ENCODE measurements at places on chromosomes 11 and 22.

DNA sequence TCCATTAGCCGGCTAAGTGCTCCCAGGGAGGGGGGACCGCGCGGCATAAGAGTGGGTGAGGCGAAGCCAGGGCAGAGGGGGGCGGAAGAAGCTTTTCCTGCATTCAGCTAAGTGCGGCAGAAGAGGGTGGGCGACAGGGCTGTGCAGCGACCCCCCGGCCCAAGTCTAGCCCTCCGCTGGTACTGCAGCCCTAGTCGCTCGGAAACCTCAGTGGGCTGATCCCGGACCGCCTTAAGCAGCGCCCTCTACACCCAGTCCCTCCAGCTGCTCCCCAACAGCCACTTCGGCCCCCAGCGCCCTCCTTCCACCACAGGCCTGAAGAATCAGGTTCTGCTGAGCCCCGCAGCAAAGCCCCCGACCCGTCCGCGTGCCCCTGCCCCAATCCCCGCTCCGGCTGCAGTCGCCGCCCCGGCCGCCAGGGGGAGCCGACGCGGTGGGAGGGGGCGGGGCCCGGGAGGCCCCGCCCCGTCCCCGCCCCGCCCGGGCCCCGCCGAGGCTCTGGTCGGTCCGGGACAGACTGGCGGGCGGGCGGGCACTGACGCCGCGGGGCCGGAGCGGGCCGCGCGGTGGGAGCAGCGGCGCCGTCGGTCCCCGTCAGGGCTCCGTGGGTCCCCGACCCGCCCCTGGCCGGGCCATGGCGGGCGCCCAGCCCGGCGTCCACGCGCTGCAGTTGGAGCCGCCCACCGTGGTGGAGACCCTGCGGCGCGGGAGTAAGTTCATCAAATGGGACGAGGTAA lies at the start of gene PLCB3:
Gene PLCB3, plus strand, starts transcription at position 515 of the 737 bp plus-strand sequence. Its CDS starts 120 bp downstream, at position 635.
- DNase-seq: no peak

GRCh38 chr11:69859275-69859934 lies 40.2 kb upstream of the FGF3 start:
- no peak for DNase-seq

- DNase-seq: no peak
Measured at GRCh38 chr11:12377106-12377823, at the start of gene PARVA. TSS of gene PARVA (plus strand) at chr11:12377571. CDS start at chr11:12377648, 77 bp downstream.

DNA sequence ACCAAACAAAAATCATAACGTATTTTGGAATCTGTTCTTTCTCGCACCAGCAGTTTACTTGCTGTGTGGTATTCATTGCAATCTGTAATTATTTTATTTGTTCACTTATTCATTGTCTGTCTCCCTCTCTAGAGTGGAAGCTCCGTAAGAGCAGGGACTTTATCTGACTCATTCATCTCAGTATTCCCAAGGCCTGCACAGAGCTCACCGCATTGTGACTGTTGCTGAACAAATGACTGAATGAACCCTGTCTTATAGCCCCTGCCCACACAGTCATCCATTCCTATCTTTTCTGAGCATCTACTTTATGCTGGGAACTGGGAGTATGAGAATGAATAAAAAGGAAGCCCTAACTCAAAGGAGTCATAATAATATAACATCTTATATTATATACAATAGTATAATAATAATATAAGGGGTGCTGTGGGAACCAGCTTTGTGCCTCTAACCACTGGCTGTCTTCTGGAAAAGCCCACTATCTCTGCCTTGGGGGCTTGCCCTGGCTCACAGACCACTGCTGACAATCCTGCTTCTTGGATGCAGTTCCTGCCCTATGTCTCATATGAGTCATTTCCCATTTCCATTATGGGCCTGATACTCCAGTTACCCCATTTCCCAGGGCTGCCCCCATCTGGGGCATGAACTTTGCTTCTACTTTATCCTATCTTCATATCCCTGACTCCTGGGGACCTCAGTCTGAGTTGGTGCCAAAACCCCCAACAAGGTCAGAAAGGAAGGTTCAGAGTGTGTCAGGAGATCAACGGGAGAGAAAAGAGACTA lies 11.0 kb downstream of the XRRA1 start:
- DNase-seq: no peak

DNA sequence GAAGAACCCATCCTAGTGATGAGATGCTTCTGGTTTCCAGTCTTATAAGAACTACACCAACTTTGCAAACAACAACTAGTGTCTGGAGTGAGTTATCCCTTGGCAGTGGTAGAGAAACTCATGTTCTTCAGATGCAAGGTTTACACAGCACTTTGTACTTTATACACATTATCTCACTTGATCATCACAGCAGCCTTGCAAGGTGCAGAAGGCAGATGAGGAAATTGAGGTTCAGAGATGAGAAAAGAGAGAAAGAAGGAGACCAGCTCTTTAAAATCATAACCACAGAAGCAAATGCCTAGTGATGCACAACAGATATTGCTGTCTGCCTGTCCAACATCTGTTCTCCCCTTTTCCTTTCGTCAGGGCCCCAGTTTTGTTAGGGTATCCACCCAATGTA lies 16.7 kb upstream of the CD44 start:
- DNase-seq: no peak

- peak; percentile 41 for DNase-seq
Measured at GRCh38 chr11:76234416-76235232, 28.3 kb upstream of the WNT11 start.

DNA sequence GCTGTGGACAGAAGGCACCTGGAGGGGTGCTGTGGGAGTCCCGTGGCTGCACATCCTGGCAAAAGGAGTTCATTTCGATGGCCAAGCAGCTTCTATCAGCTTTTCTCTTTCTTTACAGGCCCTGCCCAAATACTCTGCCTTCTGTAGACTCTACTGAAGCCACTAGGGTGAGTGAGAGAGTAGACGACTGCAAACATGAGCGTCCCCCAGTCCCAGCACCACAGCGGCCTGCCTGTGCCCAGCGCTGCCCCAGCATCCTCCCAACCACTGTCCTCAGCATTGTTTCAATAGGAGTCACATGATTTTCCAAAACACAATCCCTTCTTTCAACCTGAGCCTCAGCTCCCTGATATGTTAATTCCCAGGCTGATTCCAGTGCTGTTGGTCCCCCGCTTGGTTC lies 110.0 kb downstream of the KIRREL3 start:
- DNase-seq: no peak

DNA sequence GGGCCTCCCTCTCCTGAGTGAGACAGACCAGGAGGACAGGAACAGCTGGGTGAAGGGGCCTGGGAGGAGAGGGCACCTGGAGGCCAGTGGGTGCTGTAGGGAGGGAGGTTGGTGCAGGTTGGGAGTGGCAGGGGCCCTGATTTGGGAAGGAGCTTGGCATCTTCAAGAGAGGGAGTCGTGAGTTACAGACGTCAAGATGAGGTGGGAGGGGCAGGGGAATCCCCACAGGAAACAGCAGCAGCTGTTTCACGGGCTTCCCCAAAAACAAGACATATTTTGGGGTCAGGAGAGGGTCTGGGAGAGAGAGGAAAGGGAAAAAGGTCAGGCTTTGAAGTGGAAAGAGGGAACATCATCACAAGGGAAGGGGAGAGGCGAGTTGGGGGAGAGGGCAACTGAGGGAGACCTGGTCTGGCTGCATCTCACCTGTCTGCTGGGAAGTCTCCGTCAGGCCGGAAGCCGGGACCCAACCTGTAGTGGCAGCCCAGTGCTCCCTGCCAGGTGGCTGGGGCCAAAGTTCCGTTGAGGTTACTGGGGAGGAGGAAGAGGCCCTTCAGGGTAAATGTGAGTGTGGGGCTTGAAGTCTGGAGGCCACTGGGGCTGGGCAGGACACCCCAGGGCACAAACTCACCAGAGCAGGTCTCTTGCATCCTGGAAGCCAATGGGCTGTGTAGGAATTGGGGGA lies 4.4 kb downstream of the NAALADL1 start:
- DNase-seq: no peak

GRCh38 chr11:132126973-132127899 lies 756.8 kb downstream of the NTM start:
- no peak for DNase-seq

GRCh38 chr11:26688701-26689100 lies 33.2 kb downstream of the SLC5A12 start:
- no peak for DNase-seq

DNA sequence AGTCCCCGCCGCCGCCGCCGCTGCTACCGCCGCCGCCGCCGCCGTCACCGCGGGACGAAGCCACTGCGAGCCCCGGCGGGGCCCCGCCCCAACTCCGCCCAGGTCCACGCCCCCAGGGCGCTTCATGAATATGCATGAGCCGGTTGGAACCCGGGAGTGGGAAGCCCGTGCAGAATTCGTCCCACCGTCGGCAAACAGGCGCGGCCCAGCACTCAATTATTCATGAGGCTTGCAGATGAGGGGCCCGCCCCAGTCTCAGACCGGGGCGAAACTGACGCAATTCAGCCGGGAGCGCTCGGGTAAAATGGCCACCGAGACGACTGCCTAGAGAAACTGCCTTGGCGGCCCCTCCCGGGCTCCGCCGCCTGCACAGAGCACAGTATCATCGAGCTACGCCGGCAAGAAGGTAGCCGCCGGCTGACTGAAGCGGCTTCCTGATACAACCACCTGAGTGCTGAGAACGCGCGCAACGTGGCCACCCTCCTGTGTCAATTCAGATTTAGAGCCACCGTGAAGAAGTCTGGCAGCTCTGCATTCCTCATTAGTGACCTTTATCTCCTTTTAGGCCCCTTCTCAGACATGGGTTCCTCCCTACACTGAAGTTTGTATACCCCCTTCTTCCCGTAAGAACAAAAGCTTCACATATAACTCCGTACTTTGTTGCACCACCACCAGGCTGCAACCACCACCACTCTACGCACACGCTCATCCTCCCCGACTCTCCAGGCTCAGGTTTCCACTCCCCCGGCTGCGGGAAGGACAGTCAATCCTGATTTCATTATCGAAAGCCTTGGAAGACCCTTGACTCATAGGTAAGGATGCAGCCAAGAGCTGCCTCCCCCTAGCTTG lies at the start of gene TNKS1BP1:
Gene TNKS1BP1, minus strand, starts transcription at position 67 of the 849 bp plus-strand sequence. CDS start 3,067 bp downstream, outside the sequence.
- peak; percentile 77 for DNase-seq

DNA sequence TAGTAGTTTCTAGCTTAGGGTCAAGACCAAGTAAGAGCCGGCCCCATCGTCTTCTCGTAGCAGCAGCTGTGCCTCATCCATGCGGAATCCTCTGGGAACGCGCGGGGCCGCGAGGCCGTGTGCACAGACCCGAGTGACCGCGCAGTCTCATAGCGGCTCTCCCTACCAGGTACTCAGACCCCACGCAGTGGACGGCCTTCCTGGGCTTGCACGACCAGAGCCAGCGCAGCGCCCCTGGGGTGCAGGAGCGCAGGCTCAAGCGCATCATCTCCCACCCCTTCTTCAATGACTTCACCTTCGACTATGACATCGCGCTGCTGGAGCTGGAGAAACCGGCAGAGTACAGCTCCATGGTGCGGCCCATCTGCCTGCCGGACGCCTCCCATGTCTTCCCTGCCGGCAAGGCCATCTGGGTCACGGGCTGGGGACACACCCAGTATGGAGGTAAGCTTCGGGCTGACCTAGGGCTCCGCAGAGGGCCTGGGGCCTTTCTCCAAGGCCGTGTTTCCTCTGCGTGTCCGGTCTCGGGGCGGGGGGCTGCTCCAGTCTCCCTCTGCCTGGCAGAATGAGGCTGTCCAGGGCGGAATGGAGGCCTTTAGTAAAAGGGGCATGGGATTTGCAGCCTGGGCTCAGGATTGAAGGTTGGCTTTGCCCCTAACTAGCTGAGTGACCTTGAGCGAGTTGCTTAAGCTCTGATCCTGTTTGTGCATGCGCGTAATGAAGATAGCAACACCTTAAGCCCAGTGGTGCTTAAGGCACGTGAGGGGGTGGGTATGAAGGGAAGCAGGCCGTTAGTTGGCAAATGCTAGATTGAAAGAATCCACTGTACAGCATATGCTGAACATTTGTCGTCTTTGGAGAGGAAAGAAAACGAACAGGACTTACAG lies 48.9 kb downstream of the ST14 start:
- no peak for DNase-seq

- DNase-seq: peak; percentile 57
Measured at GRCh38 chr11:7665473-7666291, 7.6 kb downstream of the CYB5R2 start.

GRCh38 chr11:10762913-10763421 lies 11.9 kb downstream of the CTR9 start:
- no peak for DNase-seq

- no peak for DNase-seq
Measured at GRCh38 chr11:83643115-83643514, 356.9 kb upstream of the CCDC90B start.
